Muscle of leg (tissue), 16 donors: ENCODE measurements at places on chromosomes 7 and 10. TPM values are rescaled to one million over a fixed set of nuclear protein-coding genes. Genes with fewer than 3 reads are reported as not detected.

DNA sequence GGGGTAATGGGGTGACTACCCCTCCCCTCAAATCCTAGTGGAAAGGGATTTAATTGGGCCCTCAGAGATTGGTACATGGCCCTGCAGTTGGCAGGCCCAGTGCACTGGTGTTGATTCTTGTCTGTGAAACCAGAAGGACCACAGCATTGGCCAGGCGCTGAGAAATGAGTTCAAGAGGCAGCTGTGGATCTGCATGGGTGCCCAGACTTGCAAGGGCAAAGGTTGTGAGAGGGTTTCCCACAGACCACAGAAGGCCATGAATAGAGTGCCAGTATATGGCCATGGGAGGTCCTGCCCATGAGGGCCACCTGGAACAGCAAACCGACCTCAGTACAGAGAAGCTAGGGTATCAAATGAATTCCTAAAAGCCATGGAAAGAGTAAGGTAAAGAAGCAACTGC lies 32.9 kb downstream of the TMEM168 start:
- H3K27me3 ChIP-seq, result no peaks in the 10 kb centered on the region
- DNase-seq, result no peak
- H3K27ac ChIP-seq, result no peak overlapping the region

Gene LRCH4
- 8.9 TPM for total RNA-seq

DNA sequence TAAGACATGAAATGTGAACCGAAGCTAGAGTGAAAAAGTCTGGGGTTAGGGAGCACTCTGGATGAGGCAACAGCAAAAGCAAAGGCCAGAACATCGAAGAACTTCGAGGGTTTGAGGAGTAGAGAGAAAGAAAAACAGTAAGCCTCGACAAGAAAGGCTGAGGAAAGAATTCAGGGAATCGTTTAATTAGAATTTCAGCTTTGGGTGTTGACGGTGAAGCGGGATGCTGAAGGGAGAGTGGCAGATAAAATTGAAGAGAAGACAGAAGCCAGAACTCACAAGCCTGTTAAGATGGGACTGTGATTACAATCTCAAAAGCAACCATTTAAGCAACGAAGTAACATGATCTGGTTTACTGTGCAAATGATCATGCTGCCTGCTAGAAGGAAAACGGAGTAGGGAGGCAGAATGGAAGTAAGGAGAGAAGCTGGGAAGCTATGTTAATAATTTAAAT lies 2.1 kb downstream of the TRDMT1 start:
- H3K27ac ChIP-seq, result peak overlapping the region; percentile 98
- H3K36me3 ChIP-seq, result no peaks in the 10 kb centered on the region
- H3K4me1 ChIP-seq, result peaks cover 10% of the 10 kb centered on the region

DNA sequence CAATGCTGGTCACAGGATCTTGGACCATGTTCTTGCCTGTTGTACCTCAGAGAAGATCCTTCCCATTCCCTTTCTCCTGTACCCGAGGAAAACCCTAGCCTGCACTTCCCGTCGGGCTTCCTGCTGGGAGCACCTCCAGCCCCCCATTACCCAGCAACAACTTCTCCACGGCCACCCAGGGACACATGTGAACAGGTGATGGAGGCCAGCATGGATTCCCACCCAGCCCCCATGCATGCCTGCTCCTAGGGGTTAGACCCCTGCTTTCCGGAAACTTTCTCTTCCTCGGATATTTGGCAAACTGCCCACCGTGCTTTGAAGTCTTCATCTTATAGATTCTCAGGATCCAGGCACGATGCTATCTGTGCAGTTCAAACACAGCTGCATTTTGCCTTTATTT lies 67.3 kb downstream of the CALML3 start:
- H3K27me3 ChIP-seq, result no peaks in the 10 kb centered on the region
- DNase-seq, result no peak
- H3K27ac ChIP-seq, result no peak overlapping the region
- no peaks in the 10 kb centered on the region for H3K36me3 ChIP-seq
- peaks cover 74% of the 10 kb centered on the region for H3K4me1 ChIP-seq

Gene EIF5AL1
- 0.13 TPM for total RNA-seq

GRCh38 chr10:49751636-49752510 lies 10.2 kb downstream of the OGDHL start:
- no peaks in the 10 kb centered on the region for H3K27me3 ChIP-seq
- DNase-seq, result no peak
- H3K36me3 ChIP-seq, result no peaks in the 10 kb centered on the region
- no peak overlapping the region for H3K4me3 ChIP-seq
- H3K4me1 ChIP-seq, result no peaks in the 10 kb centered on the region

Gene NAT16
- not detected for total RNA-seq

Gene SYNPO2L
- total RNA-seq, result 35.6 TPM

GRCh38 chr7:135188298-135188984 lies 17.9 kb upstream of the CYREN start:
- no peaks in the 10 kb centered on the region for H3K4me1 ChIP-seq
- H3K36me3 ChIP-seq, result peaks cover 65% of the 10 kb centered on the region
- DNase-seq, result no peak
- H3K4me3 ChIP-seq, result no peak overlapping the region
- no peaks in the 10 kb centered on the region for H3K27me3 ChIP-seq
- H3K27ac ChIP-seq, result no peak overlapping the region
